Left kidney (tissue), 8 donors: ENCODE measurements at places on chromosomes 7 and 10. TPM values are rescaled to one million over a fixed set of nuclear protein-coding genes. Genes with fewer than 3 reads are reported as not detected.

ARHGAP22 gene
- polyA plus RNA-seq, result 0.93 TPM

KIAA1549 gene
- polyA plus RNA-seq, result 15.5 TPM

GAD2 gene
- 2.9 TPM for polyA plus RNA-seq

SLC16A12 gene
- 33.3 TPM for polyA plus RNA-seq

DNA sequence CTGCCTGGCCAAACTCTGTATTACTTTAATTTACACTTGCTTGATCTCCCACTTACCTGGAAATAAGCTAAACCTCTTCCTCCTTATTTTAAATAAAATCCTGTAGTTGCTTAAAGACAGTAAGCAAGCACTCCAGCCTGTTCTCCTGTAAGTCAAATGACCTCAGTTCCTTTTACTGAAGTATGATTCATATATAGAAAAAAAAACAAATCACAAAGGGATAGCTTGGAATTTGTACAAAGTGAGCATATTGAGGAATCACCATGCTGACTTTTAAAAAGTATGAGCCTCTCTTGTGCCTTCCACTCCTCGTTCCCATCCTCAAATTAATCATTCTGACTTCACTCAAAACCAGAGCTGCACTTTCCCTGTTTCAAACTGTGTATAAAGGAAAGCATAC is 52.0 kb downstream of the C10orf90 start:
- no peak for DNase-seq

DNA sequence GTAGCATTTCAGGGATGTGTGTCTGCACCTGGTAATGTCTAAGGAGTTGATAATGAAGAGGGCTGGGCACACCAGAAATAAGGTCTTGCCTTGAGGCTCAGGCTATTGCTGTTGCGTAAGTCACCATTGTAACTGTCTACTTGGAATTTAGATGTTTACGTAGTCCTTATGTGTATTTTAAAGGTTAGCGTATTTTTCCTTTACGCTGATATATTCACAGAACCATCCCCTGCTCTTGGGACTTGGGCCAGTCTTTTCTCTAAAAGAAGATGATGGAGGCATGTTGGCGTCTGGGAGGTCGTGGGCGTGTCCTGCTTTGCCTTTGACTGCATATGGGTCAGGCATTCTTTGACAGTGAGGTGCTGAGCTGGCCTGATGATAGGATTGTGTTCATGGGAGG is 14.7 kb downstream of the WDR37 start:
- DNase-seq, result no peak

GRCh38 chr10:130877126-130877525 is 434.4 kb downstream of the TCERG1L start:
- peak; percentile 25 for DNase-seq

DNA sequence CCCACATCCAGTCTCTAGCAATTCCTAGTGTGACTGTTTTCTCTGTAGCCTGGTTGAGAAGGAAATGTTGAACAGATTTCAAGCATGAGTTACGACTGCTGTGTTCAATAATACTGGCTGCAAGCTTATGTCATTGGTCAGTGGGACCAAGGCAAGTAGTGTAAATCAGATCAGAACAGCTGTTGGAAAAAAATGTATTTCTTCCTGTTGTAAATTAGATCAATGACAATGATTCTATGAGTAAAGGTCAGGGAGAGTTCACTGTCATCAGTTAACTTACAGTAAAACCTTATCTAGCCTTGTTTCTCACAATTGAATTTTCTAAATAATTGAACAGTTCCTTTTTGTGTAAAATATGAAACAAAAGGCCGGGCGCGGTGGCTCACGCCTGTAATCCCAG is 6.7 kb downstream of the OTUD1 start:
- DNase-seq, result no peak

GRCh38 chr10:103542764-103543616 is 49.5 kb downstream of the NEURL1 start:
- DNase-seq, result peak; percentile 51
